Cortex of kidney (tissue), 1 donor: ENCODE measurements at places on chromosomes 13 and 19.

DNA sequence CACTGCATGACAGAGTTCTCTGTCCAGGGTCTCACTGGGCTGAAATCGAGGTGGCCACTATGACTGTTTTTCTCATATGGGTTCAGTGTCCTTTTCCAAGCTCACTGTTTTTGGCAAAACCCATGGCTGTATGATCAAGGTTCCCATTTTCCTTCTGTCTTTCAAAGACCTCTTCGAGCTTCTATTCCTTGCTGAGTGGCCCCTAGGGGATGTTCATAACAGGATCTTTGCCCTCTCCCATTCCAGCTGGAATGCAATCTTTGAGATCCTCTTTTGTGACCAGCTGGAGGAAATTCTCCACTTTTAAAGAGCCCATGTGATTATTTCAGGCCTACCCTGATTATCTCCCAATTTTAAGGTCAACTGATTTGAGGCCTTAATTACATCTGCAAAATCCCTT is 572.5 kb upstream of the SLC10A2 start:
- DNase-seq, result no peak

- no peak for DNase-seq
Observed at GRCh38 chr19:44731081-44731480, 17.4 kb upstream of the BCL3 start.

GRCh38 chr19:23882493-23882892 is 32.2 kb upstream of the ZNF726 start:
- DNase-seq, result no peak

- no peak for DNase-seq
Observed at GRCh38 chr13:50074843-50075242, 59.6 kb downstream of the KCNRG start.

DNA sequence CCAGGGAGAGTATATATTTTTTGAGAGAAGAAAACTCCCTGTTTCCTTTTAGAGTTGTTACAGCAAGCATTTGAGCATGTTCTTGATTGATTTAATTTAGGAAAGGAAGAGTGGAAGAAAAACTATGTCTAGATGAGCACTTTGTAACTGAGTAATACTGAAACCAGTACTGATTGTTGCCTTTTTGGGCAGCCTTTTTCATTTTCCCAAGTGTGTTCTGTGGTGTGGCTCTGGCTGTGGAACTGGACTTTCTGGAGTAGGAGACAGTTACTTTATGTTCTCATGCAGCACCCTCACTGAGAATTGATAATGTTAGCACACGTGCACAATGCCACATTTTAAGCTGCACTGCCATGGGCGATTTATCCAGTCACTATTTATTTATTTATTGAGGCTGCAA is 211.5 kb downstream of the LMO7 start:
- DNase-seq, result no peak

GRCh38 chr13:39729156-39729555 is 73.7 kb downstream of the COG6 start:
- no peak for DNase-seq

DNA sequence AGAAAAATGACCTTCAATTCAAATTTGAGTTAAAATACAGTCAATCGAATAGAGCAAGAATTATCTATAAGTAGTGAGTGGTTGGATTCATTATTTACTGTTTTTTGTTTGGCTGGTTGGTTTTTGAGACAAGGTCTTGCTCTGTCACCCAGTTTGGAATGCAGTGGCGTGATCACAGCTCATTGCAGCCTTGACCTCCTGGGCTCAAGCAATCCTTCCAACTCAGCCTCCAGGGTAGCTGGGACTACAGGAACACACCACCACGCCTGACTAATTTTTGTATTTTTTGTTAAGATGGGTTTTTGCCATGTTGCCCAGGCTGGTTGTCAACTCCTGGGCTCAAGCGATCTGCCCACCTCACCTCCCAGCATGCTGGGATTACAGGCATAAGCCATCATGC is 25.0 kb downstream of the MTMR6 start:
- DNase-seq, result no peak

GRCh38 chr13:77725071-77725470 is 27.6 kb downstream of the SLAIN1 start:
- DNase-seq, result no peak

GRCh38 chr13:59356607-59357006 is 807.1 kb downstream of the DIAPH3 start:
- no peak for DNase-seq

GRCh38 chr19:33194532-33194885 is 379 bp downstream of the LRP3 start:
- DNase-seq, result no peak

DNA sequence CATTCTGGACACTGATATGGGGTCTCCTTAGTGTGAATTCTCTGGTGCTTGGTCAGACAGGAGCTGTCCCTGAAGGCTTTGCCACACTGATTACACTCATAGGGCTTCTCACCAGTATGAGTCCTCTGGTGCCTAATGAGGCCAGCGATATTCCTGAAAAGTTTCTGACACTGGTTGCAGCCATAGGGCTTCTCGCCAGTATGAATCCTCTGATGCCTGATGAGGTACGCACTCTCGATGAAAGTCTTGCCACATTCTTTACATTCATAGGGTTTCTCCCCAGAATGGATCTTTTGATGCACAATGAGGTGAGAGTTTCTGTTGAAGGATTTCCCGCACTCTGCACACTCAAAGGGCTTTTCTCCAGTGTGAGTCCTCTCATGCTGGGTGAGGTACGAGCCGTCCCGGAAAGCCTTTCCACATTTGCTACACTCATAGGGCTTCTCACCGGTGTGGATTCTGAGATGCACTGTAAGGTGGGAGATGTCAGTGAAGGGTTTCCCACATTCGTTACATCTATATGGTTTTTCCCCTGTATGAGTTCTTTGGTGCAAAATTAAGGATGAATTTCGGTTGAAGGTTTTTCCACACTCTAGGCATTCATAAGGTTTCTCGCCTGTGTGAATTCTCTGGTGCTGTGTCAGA is 22.4 kb downstream of the ZNF329 start:
- DNase-seq, result no peak

DNA sequence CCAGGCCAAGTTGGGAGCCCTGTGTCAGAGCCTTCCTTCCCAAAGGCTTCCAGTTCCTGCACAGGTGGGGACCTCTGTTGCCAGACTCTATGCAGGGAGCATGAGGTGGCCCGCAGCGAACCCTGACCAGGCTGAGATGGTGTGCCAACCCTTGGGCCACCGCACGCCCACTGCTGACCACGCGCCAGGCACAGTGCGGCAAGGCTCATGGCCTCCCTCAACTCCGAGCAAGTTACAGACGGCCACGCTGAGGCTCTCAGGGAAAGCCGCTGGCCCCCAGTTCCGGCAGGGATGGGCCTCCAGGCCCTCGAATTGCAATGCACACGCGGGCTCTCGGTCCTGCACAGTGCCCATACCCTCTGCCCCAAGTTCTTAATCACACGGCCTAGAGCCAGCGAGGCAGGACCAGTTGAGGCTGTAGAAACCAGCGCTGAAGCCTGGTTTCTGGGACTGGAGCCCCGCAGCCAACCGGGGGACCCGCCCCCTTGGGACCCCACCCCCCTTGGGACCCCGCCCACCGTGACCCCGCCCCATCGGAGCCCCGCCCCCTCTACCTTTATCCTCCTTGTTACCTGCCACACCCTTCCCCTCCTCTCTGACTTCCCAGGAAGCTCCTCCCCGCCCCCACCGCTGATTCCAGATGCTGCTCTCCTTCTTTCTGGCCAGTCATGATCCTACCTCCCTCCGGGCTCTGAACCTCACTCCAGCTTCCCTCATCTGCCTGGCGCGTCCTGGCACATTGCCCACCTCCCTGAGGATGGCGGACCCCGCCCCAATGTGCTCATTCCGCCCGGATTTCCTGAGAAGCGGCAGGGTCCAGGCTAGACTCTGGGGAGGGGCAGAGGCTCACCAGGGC is 6.0 kb downstream of the PEX11G start:
- no peak for DNase-seq

GRCh38 chr13:65301506-65301905 is 1928.6 kb downstream of the PCDH9 start:
- no peak for DNase-seq

- DNase-seq, result no peak
Observed at GRCh38 chr13:33868343-33868994, 50.5 kb downstream of the RFC3 start.

GRCh38 chr13:52451135-52451804 is 836 bp upstream of the VPS36 start:
- no peak for DNase-seq

- DNase-seq, result no peak
Observed at GRCh38 chr19:18274781-18275356, 617 bp upstream of the IQCN start.

GRCh38 chr13:35808846-35809245 is 322.3 kb downstream of the DCLK1 start:
- DNase-seq, result no peak

- no peak for DNase-seq
Observed at GRCh38 chr13:50428183-50428877, 413.1 kb downstream of the KCNRG start.

- no peak for DNase-seq
Observed at GRCh38 chr13:22235950-22236290, 565.0 kb downstream of the FGF9 start.

DNA sequence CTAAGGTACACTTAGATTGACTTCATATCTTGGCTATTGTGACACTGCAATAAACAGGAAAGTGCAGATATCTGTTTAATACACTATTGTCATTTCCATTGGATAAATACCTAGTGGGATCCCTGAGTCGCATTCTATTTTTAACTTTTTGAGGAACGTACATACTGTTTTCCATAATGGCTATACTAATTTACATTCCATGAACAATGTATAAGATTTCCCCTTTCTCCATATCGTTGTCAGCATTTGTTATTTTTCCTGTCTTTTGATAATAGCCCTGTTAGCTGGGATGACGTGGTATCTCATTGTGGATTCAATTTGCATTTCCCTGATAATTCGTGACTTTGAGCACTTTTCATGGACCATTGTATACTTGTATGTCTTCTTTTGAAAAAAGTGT is 17.4 kb downstream of the OR7A17 start:
- no peak for DNase-seq

- no peak for DNase-seq
Observed at GRCh38 chr19:41595258-41595889, 19.4 kb downstream of the CEACAM21 start.

- DNase-seq, result no peak
Observed at GRCh38 chr13:91632086-91632485, 233.7 kb downstream of the GPC5 start.

GRCh38 chr13:109802936-109803335 is 16.6 kb upstream of the IRS2 start:
- DNase-seq, result no peak

DNA sequence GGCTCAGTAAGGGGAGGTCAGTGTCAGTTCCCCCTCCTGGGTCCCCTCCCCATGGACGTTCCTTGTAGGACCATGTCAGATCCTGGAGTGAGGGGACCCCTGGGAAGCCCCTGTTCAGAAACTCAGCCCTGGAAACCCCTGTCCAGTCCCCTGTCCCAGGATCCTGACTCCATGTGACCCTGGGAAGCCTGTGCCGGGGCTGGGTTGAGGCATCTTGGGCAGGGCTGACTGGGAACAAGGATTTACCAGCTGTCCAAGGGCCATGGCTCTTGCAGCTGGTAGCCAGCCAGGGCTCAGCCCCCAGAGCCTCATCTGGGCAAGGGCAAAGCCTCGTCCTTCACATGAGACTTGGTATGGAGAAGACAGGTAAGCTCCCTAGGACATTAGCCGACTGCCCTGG is 25.1 kb downstream of the CEACAM4 start:
- no peak for DNase-seq

GRCh38 chr13:19156013-19156825 is 25.4 kb downstream of the TUBA3C start:
- no peak for DNase-seq

- DNase-seq, result no peak
Observed at GRCh38 chr13:30158774-30159445, 148.4 kb downstream of the KATNAL1 start.

DNA sequence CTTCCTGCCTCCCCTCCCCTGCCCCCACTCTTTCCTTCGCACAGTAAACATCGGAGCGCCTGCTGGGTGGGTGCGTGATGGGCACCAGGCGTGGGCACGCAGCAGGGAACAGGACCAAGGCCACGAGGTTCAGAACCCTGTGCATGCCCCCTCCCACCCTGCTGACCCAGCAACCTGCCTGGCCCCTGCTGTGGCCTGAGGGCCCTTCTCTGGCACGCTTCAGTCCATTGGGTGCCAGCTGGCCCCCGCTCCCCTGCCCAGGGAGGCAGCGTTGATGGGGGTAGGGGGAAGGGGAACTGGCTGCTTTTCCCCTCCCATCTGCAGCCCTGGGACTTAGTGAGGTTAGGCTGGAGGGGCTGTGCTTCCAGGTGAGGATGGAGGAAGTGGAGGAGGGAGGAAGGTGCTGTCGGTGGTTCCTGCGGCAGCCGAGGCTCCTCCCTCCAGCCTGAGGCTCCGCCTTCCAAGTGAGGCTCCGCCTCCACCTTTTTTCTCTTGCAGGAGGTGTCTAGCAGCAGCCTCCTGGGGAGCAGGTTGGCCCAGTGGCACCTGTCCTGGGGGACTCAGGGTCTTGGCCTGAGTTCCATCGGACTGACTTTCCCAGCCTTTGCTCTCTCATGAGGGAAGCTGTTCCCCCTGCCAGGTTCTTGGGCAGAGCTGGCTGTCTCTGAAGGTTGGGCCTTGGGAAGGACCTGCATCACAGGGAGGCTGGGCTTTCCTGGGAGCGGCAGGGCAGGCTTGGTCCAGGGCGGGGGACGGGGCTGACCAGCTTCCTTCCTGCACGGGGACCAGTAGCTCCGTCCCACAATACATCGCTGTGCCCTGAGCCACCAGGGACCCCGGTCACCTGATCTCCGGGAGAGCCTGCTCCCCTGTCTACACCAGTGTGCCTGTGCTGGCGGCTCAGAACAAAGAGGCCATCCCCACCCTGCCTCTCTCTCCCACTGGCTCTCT is 7.3 kb downstream of the PIAS4 start:
- DNase-seq, result no peak

GRCh38 chr19:29882719-29883105 is 59.3 kb upstream of the URI1 start:
- DNase-seq, result no peak

DNA sequence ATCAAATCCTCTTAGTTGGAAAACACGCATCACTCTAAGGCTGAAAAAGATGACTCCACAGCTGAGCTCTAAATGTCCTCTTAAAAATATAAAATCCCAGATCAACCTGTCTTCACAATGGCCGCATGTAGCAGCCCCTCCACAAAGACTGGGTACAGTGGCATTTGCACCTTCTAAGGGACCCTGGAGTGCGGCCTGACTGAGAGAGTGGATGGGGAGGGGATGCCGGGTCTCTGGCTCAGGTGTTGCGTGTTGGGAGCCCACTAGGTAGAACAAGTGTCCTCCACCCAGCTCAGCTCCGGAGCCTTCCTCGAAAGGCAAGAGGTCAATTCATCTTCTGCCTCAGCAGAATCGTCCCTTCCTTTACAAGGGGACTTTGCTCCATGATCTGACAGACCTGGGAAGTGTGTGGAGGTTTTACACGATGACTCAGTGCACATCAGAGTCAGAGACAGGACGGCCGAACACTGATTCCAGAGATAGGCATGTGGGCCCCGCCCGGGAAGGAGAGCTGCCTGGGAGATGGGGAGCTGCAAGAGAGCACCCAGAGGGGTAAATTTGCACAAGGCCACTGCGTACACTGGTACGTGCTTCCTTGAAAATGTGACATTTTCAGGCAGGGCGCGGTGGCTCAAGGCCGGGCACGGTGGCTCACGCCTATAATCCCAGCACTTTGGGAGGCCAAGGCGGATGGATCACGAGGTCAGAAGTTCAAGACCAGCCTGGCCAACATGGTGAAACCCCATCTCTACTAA is 23.5 kb upstream of the SLC15A1 start:
- no peak for DNase-seq
